ENCODE measurements at places on chromosomes 11 and 22. TPM values are rescaled to one million over a fixed set of nuclear protein-coding genes. Genes with fewer than 3 reads are reported as not detected.

The MYRF gene
- 0.28 TPM for total RNA-seq

The PATE4 gene
- total RNA-seq, result not detected

The GAS2 gene
- 0.88 TPM for total RNA-seq

The CRY2 gene
- 9.2 TPM for total RNA-seq

The WBP2NL gene
- 0.20 TPM for total RNA-seq

The HTR3A gene
- total RNA-seq, result not detected

The PATE2 gene
- total RNA-seq, result 0.07 TPM

The MAPK8IP1 gene
- 5.1 TPM for total RNA-seq

The GRM5 gene
- under 0.01 TPM for total RNA-seq

The PRG3 gene
- not detected for total RNA-seq

The FOLR3 gene
- total RNA-seq, result not detected

The SLC22A12 gene
- total RNA-seq, result not detected

DNA sequence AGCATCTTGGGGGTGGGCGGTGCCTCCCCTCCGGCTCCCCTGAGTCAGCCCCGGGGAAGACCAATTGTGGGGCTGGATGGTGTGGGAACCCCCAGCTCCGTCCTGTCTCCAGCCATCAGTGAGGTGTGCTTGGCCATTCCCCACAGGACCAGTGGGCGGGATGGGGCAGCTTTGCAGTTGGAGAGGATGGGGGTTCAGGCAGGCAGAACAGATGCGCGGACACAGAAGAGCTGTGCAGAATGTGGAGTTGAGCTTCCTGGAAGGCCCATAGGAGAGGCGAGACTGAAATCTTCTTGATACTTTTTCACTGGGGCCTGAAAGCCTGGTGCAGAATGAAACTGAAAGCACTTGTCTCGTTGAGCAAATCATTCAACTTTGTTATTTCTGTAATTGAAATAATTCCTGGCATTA is 23.8 kb downstream of the PARVB start:
- no peak for DNase-seq

GRCh38 chr11:1041936-1042608 is 5.6 kb upstream of the MUC6 start:
- DNase-seq, result no peak

DNA sequence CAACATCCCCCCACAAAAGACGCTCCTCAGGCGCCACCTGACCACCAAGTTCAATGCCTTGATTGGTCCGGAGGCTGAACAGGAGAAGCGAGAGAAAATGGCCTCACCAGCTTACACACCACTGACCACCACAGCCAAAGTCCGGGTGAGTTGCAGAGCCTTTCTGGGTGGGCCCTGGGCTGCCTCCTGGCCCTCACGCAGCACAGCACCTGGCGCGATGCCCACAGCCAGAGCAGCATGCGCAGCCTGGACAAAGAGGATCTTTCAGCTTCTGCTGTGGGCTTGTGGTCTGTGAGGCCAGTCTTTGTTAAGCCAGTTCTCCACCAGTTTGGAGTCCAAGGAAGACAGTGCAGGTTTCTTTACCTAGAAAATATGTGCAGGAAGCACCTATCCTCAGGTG is 21.6 kb downstream of the CYB5R2 start:
- no peak for DNase-seq

DNA sequence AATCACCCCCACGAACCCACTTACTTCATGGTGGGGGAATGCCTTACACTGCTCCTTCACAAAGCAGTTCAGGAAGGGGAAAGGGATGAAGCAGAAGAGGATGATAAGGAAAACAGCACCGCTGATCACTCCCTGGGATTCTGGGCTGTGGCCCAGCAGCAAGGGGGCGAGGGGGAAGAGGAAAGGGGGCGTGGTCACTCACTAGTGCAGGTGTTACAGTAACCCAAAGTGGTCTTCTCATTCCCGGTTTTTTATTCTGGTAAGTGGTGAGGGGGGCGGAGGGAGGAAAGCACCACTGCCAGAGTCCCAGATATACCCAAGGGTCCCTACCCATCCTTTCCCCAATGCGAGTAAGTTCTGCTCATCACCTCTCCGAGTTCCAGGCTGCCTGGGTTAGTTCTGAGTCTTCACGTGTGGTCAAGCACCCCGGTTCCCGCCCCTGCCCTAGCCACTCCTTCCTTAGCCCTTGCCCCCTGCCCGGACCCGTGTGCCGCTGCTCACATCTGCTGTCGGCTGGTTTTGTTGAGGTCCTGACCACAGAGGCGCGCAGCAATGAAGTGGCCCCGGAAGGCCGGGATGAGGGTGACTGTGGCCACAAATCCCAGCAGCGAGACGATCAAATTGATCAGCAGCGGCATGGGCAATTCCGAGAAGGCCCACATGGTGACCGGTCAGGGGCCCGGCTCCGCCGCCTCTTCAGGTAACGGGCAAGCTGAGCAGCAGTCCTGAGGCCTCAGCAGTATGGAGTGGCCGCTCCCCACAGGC is 477 bp downstream of the DPAGT1 start:
- DNase-seq, result no peak

GRCh38 chr11:5274395-5274794 is 4.7 kb upstream of the HBE1 start:
- no peak for DNase-seq

- DNase-seq, result no peak
Measured at GRCh38 chr11:15419696-15420095, 305.0 kb downstream of the INSC start.

DNA sequence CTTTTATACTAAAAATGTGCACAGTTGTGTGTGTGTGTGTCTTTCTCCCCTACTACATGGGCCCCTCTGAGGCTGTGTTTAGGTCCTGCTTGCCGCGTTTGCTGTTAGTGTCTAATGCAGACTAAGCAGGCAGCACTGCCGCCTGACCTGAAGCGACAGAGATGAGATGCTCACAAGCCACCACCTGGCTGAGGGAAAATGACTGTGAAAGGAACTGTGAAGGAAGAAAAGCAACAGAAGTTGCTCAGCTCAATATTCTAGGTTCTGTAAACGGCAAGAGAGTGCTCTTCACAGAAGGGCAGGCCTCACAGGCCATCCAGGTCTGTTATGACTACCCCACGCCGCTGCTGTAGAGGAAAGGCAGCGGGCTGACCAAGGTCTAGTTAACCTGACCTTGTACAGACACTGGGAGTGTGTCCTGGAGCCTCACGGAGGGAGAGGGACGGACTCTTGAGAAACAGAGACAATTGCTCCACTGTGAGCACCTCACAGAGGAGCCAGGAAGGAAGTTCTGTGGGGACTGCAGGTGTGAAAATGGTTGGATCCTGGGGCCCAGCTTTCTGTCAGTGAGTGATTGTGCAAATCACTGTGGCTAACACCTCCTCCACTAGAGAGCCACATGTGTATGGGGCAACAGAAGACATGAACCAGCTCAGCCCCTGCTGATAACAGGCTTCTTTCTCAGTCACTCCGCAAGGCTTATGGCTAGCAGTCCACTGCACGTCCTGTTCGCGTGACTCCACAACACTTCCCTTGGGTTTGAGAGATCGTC is 31.3 kb upstream of the YPEL1 start:
- DNase-seq, result no peak

DNA sequence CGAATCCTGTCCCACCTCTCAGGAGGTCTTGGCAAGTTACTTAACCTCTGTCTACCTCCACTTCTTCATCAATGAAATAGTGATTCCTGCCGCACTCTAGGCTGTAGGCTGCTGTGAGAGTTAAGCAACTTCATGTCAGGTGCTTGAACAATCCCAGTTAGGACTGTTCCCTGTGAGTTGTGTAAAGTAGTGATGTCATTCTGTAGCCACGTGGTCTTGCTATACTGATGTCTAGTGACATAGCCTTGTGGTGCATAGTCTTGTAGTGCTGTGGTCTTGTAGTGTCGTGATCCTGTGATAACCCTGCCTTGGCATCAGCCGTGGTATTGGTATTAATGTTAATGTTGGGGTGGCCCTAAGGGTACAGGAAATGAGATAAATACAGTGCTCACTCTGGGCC is 30.3 kb upstream of the PRR5 start:
- no peak for DNase-seq

DNA sequence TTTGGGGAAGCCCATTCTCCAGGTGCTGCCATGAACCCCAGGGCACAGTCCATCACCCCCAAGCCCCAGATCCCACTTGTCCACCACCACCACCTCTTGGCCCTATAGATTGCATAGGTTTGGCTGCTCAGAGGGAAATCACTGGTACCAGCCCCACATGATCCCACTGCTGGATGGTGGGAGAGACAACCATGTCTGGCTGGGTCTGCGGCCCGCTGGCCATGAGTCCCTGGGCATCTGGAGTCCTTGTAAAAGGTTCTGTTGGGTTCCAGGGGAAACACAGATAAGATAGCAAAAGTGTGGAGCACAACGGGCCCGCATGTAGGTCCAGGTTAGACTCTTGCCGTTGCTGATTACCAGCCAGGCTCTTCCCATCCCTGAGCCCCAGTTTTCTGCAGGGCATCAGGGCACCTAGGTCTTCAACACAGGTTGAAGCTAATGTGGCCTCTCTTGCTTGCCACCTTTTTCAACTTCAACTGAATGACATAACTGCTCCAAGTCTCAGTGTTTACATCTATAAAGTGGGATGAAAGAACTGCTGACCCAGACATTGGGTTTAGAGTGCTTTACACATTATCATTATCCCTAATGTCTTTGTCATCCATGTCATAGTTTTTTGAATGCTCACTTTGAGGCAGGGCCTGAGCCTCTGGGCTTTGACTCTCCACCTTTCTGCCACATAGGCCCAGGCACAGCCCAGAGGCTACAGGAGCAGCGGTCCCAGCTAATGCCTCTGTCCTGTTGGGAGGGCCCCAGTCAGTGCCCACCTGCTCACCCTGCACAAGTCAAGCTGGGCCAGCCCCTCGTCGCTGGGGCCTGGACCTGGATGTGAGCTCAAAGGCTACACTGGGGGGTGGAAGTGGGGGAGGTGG is 1.0 kb upstream of the TANGO2 start:
- no peak for DNase-seq

DNA sequence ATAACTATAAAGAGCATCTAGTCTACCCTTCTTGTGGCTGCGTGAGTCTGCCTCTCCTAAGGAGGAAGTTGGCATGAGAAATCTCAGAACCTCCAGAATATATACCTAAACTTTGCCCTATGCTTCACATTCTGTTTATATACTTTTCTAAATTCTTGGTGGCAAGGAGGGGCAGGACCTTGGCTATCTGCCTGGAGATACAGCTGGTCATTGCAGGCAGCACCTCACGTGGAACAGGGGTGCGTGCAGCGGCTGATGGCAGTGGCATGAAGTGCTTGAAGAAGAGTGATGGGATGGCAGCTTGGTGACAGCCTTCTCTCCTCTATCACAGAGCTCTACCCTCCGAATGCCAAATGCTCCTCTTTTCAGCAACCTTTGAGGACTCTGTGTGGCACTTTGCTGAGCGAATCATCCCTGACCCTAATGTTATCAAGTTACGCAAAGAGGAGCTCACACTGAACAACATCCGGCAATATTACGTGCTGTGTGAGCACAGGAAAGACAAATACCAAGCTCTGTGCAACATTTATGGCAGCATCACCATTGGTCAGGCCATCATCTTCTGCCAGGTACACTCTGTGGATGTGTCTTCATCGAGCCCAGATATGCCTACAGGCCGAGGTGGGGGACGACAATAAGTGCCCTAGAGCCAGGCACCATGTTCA is 12.5 kb downstream of the DDX25 start:
- no peak for DNase-seq

GRCh38 chr11:64226507-64227051 is 505 bp downstream of the NUDT22 start:
- no peak for DNase-seq

DNA sequence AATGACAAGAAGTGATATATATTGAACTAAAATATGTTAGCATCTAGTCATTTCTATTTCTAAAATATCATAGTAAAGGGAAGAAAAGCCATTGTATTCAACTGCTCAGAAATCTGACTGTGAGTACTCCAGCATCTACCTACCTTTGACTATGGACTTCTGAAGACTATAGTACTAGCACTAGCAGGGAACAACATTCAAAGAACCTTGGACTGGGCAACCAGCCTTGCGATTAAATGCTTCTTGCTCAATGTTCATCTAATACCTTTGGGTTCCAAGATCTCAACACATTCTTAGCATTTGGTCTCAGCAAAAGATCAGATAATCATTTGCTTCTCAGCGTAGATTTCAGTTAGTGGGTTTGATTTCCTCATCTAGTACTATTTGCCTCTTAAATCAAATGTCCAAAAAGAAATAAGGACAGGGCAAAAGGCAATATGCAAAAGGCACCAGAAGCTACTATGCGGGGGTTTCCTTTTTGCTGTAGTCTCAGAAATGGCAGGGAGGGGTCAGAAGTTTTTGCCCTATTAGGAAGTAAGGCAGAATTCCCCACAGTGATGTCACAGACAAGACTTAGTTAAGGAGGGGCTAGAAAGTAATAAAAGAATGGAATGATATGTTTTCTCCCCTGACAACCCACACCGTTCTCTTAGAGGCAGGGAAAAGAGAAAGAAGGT is 80.6 kb downstream of the GAB2 start:
- DNase-seq, result no peak

DNA sequence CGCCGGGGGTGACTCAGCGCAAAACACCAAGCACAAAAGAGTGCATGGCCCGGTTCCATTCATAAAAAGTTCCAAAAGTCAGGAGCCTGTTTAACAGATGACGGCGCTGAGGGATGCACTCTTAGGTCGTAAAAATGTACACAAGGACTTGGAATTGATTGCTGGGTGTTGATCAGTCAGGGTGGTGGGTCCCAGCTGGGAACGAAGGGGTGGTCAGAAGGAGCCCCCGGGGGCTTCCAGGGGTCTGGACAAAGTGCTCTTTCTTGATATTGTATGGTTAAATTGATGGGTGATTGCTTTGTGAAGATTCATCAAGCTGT is 20.7 kb downstream of the IFITM10 start:
- DNase-seq, result no peak

- no peak for DNase-seq
Measured at GRCh38 chr11:129458278-129458677, 82.6 kb downstream of the BARX2 start.

GRCh38 chr11:64318766-64319761 is 1.1 kb downstream of the PRDX5 start:
- DNase-seq, result no peak

DNA sequence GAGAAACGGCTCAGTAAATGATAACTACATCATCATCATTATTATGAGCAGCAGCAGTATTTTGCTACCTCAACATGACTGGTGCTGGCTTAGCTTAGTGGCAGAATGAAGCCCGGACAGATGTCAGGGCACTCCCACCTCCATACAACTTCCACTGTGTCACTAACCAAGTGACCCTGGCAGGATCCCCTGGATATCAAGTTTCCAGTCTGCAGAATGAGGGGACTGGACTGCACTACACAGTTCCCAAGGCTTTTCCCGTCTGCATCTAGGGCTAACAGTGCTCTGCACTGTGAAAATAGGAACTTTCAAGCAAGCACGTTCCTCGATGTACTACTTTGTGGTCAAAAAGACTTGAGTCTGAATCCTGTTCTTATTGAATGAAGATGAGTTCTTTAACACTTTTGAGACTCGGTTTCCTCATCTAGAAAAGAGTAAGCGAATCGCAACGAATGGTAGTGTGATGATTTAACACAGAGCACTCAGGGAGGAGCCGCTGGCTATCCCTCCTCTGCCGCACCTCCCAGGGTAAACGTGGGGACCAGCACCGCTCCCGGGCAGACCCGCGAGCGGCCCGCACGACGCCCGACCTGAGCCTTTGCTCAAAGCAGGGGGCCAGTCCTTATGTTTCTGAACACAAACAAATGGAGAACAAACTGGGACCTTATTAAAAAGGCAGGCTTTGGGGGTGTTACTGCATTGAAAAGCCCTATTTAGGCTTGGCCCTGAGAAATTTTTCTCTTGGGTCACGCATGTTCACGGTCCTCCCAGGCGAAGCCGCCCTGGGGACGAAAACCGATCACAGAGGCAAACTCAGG is 910 bp downstream of the CLTCL1 start:
- no peak for DNase-seq

- no peak for DNase-seq
Measured at GRCh38 chr11:94117871-94118270, 10.8 kb upstream of the PANX1 start.

- no peak for DNase-seq
Measured at GRCh38 chr22:46560696-46561295, 23.4 kb upstream of the CELSR1 start.
